Mesothelial cell of epicardium (in vitro differentiated cells): ENCODE measurements at places on chromosomes 2 and 18. TPM values are rescaled to one million over a fixed set of nuclear protein-coding genes. Genes with fewer than 3 reads are reported as not detected.

RND3 gene
- 140 to 145 TPM (median 144 TPM) in 3 replicates for total RNA-seq

DNA sequence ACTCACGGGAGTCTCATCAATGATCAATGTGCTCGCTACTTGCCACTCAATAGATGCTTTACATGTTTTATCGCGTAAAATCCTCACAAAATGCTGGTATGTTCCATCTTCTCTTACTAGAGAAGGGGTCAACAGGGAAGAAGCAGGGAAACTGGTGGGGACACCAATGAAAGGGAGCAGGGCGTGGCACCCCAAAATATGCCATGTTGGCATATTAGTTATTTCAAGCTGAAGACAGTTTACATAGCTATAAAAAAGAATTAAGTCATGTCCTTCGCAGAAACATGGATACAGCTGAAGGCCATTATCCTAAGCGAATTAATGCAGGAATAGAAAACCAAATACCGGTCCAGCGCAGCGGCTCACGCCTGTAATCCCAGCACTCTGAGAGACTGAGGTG, 8.1 kb upstream of the ZNF236 start:
- no peak for DNase-seq

DNA sequence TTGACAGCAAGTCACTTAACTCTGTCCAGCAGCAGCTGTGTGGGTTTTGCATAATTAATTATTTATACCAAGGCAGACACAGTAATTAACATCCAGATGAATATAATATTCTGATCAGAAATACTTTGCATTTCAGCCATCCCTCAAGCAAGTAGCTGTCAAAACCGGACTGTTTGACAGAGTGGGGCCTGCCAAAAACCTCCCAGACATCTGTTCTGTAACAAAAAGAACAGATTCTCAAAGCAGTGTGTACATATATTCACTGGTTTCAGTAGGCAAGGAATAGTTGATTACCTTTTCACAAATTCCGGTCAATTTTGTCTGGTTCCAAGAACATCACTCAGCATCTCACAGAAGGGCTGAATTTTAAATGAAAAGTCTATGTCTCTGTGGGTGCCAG, 291.6 kb downstream of the CMPK2 start:
- DNase-seq: no peak

- DNase-seq: no peak
Measured at GRCh38 chr2:145012214-145012670, 492.3 kb upstream of the ZEB2 start.

GRCh38 chr2:199433204-199433832, 24.4 kb downstream of the SATB2 start:
- DNase-seq: no peak

DNA sequence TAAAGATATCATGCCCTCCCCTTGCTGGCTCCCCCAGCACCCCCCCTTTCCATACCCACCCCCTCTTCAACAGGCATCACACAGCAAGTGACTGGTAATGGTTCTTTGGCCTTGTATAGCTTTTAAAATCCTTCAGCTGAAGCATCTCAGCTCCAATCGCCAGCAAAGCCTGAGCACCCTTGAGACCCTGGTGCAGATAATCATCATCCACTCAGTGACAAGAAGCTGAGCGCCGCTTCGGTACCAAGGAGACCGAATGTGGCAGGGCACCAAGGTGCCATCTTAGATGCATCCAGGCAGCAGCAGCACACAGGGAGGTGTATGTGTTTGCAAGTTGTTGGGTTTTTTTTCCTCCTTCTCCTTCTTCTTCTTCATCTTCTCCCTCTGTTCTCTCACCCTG, 232.7 kb downstream of the BCL11A start:
- no peak for DNase-seq

DNA sequence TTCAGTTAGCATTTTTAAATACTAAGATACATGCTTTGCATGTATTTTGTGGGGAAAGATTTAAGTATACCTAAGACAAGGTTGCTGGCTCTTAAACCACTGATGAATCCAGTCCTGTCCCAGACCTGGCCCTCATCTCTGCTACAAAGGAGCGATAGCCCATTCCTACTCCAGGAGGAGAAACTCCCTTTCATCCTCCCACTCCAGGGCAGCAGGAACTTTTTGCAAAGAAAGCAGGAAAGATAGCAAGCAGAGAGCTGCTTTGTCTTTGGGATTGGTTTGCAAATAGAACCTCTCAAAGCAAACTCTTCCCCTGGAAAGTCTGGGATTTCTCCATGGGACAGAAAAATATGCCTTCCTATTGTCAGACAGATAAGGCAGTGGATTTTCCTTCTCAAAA, 43.6 kb upstream of the COPS8 start:
- no peak for DNase-seq

- DNase-seq: no peak
Measured at GRCh38 chr2:176477336-176477735, 208.1 kb downstream of the MTX2 start.
